ENCODE measurements at places on chromosomes 16 and 17.

DNA sequence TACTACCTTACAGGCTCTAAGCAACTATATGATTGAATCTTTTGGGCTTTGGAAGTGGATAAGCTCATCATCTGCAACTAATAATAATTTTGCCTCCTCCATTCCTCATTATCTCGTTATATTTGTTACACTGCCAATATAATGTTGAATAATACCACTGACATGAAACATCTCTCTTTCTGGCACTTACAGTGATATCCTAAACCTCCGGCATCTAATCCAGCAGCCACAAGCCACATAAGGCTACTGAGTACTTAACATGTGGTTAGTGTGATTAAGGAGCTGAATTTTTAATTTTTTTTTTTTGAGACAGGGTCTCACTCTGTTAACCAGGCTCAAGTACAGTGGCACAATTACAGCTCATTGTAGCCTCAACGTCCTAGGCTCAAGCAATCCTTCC lies 9.6 kb downstream of the CDC42EP4 start:
- DNase-seq = no peak

GRCh38 chr16:77869997-77870813 lies 81.8 kb downstream of the VAT1L start:
- DNase-seq = no peak

- no peak for DNase-seq
Observed at GRCh38 chr16:11231367-11231970, 24.5 kb downstream of the SOCS1 start.

- DNase-seq = no peak
Observed at GRCh38 chr17:75854101-75854748, 910 bp downstream of the WBP2 start.

DNA sequence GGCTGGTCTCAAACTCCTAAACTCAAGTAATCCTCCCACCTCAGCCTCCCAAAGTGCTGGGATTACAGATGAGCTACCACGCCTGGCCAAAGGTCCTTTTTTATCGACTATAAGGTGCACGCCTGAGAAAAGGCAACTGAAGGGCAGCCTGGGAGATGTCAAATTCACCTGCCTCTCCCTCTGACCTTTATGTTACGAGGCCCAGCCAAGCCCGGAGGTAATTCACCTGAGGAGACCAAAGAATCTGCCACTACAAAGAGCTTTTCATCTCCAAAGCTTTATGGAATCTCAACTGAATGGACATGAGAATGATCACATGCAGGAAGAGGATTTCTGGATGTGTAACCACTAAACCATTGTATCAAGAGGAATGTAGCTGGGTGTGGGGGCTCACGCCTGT lies 37.2 kb downstream of the LYRM1 start:
- no peak for DNase-seq

- no peak for DNase-seq
Observed at GRCh38 chr17:63276821-63277220, 169.3 kb downstream of the CYB561 start.

DNA sequence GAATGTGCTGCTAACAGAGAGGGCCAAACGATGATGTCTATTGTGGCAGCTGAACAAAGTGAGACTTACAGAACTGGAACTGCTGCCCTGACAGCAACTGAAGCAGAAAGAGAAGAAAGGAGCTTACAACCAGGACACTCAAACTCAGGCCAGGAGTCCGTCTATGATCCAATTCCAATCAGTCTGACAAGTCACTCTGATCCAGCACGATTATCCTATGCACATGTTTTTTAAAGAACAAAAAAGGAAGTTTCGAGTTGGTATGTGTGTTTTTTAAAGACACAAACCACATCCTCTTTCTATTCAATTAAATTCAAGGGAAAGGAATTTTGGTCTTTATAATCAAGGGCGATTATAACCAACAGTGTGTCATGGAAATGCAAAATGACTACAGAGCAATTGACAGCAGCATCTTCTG lies 42.4 kb upstream of the MTMR4 start:
- peak; percentile 52 for DNase-seq

DNA sequence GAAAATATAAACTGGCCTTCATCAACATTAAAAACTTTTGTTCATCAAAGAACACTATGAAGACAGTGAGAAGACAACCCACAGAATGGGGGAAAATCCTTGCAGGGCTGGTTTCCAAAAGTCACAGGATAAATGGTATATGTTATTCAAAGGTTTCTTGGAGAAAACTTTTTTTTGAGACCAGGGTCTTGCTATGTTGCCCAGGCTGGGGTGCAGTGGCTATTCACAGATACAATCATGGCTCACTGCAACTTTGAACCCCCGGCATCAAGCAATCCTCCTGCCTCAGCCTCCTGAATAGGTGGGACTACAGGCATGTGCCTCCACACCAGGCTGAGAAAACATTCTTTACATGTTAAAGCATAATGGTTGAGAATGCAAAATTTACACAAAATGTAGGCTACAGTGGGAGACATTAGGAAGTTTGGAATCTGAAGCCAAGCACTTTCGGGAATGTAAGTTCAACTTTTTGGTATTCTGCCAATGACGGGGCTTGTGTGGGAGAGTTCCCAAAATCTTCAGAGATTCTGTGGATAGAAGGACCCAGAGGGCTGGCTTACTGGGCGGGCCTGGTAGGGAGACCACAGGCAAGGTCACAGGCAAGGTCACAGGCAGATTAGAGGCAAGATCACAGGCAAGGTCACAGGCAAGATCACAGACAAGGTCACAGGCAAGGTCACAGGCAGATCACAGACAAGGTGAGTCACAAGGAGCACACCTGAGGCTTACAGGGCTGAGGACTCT lies 24.2 kb upstream of the ATP2A3 start:
- no peak for DNase-seq

All from GM13976 (cell line).